ENCODE measurements at places on chromosomes 6 and 20. TPM values are rescaled to one million over a fixed set of nuclear protein-coding genes. Genes with fewer than 3 reads are reported as not detected.

GRCh38 chr20:44644667-44645131 lies 6.8 kb downstream of the ADA start:
- DNase-seq = no peak

- no peak for DNase-seq
These were observed 578.3 kb downstream of the HACE1 start for GRCh38 chr6:104281370-104281769.

The CCHCR1 gene
- total RNA-seq = 16.5 TPM

The BEND6 gene
- 0.32 TPM for total RNA-seq

The SLC22A7 gene
- not detected for total RNA-seq

GRCh38 chr20:50040432-50041245 lies 57.9 kb downstream of the SNAI1 start:
- DNase-seq = no peak

The LKAAEAR1 gene
- 0.97 TPM for total RNA-seq

Measured in lower lobe of right lung (tissue), 2 donors.